ENCODE measurements at places on chromosomes 11 and 22.
A peak's percentile ranks its signal among the peaks of the same experiment; 100 is the strongest.

DNA sequence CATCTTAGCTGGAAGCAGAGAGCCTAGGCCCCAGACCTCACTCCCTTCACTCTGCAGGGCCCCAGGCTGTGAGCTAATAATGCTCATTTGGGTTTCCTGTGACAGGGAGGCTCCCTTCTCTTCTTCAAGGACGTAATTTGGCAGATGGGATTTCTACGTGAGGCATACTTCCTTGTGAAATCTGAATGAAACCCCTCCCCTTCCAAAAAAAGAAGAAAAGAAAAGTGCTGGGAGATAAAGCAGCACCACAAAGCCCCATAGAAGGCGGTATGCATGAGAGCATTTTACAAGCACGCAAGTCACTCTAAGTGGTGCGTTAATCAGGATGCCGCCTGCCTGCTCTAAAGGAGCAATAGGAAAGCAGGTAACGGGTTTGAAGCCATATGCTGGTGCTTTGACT, 5.7 kb downstream of the P2RX3 start:
- H3K27me3 ChIP-seq, result peaks cover 3% of the 10 kb centered on the region
- H3K27ac ChIP-seq, result peak overlapping the region; percentile 63
- no peaks in the 10 kb centered on the region for H3K36me3 ChIP-seq
- no peak for DNase-seq

GRCh38 chr22:32882774-32883530, 81.4 kb downstream of the TIMP3 start:
- H3K27ac ChIP-seq, result no peak overlapping the region
- no peak overlapping the region for H3K4me3 ChIP-seq
- peaks cover 38% of the 10 kb centered on the region for H3K4me1 ChIP-seq
- DNase-seq, result no peak
- peaks cover 22% of the 10 kb centered on the region for H3K27me3 ChIP-seq

DNA sequence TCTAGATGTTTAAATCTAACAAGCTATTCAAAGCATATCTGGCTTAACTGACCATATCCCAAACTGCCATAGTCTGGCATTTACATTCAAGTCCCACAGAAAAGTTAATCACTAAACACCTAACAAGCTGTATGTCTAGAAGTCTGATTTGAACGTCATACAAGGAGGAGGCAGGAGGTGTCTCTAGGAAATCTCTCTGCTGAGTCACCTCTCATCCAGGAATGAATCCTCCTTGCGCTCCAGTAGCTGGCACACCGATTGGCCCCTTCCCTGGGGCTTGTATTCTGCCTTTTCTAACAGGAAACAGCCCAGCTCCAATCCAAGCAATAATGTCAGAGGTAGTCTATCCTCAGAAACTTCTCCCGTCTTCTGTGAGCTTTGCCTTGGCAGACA, 31.8 kb downstream of the FEZ1 start:
- H3K27ac ChIP-seq, result no peak overlapping the region
- peaks cover 5% of the 10 kb centered on the region for H3K27me3 ChIP-seq
- H3K4me3 ChIP-seq, result no peak overlapping the region
- no peak for DNase-seq
- H3K36me3 ChIP-seq, result no peaks in the 10 kb centered on the region

DNA sequence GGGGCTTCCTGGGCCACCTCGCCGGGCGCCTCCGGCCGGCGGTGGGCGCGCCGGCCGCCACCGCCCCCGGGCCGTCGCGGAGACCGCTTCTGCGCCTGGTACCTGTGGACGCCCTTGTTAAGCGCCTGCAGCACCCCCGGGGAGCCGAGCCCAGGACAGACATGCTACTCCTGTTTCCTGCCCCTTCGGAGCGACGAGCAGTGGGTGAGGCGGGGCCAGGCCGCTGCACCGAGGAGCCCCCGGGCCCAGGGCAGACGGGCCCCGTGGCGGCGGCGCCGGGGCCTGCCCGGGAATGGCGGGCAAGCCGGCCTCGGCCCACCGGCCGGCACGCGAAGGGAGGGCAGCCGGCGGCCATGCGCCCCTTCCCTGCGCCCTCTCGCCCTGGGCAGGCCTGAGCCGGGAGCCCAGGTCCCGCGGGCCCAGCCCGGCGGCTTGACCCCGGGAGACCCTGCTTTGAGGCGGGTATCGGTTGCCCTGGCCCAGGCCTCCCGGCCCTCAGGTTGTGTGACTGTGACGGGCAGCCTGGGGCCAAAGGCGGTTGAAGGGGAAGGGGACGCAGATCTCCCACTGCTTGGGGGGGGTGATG, 789 bp upstream of the KDM2A start:
- peak; percentile 77 for DNase-seq
- H3K4me1 ChIP-seq, result peaks cover 13% of the 10 kb centered on the region
- H3K27me3 ChIP-seq, result no peaks in the 10 kb centered on the region
- peaks cover 1% of the 10 kb centered on the region for H3K36me3 ChIP-seq
- H3K27ac ChIP-seq, result no peak overlapping the region

DNA sequence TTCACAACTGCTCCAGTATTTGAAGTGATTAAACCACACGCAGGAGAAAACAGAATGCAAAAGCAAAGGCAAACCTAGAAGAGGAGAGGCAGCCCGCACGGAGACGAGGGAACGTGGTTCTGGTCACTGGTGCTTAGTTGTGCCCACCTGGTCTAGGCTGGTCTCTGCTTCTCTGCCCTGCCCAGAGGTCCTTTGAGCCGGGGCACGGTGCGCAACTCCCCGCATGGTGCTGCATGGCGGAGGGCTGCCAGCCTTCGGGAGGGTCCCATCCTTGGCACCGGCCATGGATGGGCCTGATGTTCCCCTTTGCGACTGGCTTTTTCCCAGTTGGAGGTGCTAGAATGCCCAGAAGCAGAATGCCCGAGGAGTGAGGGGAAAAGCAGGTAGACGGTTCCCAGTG, 46.1 kb downstream of the KCNC1 start:
- H3K4me1 ChIP-seq, result no peaks in the 10 kb centered on the region
- H3K27ac ChIP-seq, result no peak overlapping the region
- no peaks in the 10 kb centered on the region for H3K36me3 ChIP-seq
- no peak overlapping the region for H3K4me3 ChIP-seq
- DNase-seq, result no peak
- H3K27me3 ChIP-seq, result peaks cover 3% of the 10 kb centered on the region

Measured in type B pancreatic cell (in vitro differentiated cells).